EH (cell line): ENCODE measurements at places on chromosomes 1 and 21.

DNA sequence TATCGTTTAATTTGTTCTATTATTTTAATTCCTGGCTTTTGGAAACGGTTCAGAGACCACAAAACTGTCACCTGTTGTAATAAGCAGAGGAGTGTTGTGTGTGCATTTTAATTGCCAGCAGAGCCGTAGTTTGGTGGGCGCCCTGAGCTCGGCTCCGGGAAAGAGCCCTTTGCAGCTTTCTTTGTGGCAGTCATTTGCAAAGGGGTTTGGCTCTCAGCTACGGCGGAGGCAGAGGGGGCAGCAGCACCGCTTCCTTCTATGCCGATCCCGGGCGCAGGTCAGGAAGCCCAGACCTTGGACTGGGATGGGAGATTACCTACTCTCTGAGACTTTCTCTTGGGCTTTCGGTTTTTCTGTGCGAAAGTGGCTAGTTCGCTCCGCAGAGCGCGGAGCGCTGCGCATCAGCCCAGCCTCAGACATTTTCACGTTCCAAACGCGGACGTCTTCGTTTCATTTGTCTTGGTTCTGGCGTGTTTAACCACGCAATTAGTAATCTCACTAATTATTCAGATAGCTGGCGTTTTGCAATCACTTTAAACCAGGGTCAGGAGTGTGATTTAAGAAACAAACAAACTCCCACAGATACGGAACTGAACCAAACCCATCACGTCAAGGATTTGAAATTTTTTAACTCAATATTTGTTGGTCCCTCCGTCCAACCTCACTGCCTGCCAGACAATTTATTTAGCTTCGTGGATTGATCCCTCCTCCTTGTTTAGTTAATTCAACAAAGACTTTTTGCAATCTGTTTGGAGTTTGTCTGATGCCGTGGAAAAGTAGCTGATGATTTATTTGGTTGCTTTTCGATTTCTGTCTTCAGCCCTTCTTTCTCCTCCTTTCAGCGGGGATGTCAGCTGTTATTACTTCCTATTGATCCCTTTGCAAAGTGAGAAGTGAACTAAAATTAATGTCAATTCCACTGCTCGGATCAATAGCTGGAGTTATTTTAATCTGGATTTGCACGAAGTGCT is 3.9 kb downstream of the RNF220 start:
- DNase-seq: peak; percentile 7

DNA sequence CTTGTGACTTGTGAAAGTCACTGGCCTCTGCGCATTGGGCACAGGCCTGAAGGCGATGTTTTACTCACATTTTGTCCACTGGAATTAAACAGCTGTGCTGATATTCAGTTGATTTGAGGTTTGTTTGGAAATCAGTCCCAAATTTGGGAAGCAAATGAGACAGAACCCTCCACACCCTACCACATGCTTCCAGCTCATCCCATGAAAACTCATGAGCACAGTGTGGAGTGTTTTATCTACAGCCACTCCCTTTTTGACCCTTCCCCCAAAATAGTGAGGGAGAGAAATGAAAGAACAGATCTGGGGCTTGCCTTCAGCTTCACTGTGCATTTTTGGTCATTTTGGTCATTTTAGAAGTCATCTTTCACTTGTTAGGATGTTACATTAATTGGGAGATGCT is 101.3 kb downstream of the CAMTA1 start:
- DNase-seq: no peak

- no peak for DNase-seq
Observed at GRCh38 chr1:155623357-155623756, 13.3 kb downstream of the MSTO1 start.

- peak; percentile 25 for DNase-seq
Observed at GRCh38 chr1:244388961-244389360, 62.7 kb downstream of the ADSS2 start.

DNA sequence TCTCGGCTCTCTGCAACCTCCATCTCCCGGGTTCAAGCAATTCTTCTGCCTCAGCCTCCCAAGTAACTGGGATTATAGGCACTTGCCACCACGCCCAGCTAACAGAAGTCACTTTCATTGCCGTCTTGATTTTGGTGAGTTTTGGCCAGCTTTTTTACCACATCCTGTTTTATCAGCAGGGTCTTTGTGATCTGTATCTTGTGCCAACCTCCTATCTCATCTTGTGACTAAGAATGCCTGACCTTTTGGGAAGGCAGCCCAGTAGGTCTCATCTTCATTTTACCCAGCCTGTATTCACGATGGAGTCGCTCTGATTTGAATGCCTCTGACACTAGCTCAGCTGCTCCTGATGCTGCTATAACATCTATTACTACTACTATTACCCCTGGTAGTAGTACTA is 46.8 kb upstream of the BARHL2 start:
- DNase-seq: no peak

DNA sequence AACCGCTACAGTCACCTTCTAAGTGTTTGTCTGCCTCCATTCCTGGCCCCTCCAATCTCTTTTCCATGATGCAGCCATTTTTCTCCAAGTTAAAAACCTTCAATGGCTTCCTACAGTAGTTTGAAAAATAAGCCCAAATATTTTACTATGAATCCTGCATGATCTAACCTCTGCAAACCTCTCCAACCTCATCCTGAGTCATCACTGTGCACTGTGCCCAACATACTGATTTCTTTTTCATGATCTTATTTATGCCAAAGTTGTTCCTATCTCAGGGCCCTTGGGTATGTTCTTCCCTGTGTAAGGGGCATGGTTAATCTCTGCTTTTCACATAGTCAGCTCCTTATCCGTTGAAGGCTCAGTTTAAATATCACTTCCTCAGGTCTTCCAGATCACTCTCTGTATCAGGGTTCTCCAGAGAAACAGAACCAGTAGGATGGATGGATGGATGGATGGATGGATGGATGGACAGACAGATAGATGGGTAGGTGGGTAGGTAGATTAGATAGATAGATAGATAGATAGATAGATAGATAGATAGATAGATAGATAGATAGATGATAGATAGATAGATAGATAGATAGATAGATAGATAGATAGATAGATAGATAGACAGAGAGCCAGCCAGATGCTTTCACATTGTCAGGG is 18.1 kb upstream of the PTPN14 start:
- peak; percentile 71 for DNase-seq

- peak; percentile 35 for DNase-seq
Observed at GRCh38 chr1:45640293-45640692, 16.4 kb upstream of the CCDC17 start.

GRCh38 chr1:10556430-10557005 is 81.8 kb downstream of the PEX14 start:
- DNase-seq: no peak

- no peak for DNase-seq
Observed at GRCh38 chr1:180906511-180906910, 6.2 kb upstream of the KIAA1614 start.

DNA sequence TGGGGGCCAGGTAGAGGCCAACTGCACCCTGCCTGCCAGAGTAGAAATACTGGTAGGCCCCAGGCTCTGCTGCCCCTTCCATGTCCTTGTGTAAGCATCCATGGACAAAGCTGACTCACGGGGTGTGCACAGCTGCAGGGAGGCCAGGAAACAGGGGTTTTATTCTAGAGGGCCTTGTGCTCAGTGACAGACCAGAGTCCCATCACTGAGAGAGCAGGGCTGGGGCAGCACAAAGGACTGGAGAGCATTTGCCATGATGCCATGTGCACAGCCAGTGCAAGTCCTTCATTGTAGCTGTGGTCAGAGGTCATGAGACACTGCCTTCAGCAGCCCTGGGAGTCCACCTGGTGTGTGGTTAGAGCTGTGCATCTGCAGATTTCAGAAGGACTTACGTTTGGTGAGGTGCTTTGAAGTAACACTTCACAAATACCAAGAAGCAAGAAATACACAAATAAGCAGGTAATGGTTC is 8.1 kb downstream of the ARF1 start:
- peak; percentile 27 for DNase-seq

GRCh38 chr1:160863774-160864131 is 1.1 kb upstream of the CD244 start:
- no peak for DNase-seq

- DNase-seq: no peak
Observed at GRCh38 chr1:161350671-161351070, 17.0 kb downstream of the CFAP126 start.

DNA sequence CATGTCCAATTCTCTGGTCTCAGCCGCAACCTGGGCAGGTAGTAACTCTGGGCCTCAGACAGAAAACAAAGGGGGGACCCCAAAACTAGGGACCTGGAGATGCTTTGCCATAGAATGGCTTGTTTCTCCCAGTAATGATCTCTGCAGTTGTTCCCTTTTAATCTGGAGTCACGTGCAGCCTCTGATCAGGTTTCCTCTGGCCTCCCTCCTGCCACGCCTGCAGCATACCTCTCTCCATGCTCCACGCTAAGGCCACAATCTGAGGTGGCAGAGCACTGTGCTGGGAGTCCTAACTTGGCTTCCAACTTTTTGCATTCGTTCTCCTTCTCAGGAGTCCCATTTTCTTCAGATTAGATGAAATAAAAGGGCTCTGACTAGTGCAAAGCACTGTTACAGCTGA is 1.9 kb downstream of the PABPC4 start:
- DNase-seq: peak; percentile 44

DNA sequence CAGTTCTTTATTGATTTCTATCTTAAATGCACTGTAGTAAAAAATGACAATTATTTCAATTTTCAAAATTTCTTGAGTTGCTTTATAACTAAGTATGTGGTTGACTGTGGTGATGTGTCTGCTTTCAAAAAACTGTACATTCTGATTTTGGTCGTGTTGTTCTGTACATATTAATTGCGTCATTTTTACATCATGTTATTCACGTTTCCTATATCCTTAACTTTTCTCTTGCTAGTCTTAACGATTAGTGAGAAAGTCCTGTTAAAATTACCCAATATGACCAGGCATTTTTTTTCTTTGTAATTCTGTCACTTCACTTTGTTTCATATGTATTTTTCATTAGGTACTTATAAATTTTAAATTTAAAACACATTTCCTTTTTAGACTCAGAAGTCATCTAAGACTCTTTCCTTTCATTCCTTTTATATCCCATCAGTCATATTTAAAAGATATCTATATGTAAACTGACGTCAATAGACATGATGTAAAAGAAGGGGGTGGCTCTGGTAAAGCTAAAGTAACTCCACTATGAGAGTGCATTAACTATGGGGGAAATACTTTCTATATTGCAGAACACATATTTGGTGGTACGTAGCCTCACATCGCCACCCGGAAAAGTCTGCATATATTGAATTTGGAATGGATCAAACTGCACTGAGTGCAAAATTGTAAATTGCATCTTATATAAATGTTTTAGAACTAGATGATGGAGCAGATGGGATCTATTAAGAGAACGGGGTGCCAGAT is 1.1 kb upstream of the COA6 start:
- DNase-seq: peak; percentile 2

DNA sequence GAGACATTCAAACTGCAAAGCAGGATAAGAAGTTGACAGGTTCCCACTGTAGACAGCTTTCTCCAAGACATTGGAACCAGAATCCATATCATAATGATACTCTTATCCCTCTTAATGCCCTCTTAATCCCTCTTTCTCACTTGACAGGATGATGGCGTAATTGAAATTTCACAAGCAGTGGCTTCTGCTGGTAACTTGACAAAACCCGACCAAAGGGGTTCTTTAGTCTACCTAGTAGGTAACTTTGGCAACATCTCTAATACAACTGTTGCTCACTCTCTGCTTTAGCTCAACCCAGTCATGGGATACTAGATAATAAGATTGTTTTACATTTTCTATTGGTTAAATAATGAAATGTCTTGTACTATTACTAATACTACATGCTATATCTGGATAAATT is 34.7 kb downstream of the S100A10 start:
- no peak for DNase-seq

GRCh38 chr1:29473161-29473855 is 237.0 kb downstream of the PTPRU start:
- no peak for DNase-seq

GRCh38 chr1:220685879-220686278 is 4.3 kb upstream of the C1orf115 start:
- no peak for DNase-seq

DNA sequence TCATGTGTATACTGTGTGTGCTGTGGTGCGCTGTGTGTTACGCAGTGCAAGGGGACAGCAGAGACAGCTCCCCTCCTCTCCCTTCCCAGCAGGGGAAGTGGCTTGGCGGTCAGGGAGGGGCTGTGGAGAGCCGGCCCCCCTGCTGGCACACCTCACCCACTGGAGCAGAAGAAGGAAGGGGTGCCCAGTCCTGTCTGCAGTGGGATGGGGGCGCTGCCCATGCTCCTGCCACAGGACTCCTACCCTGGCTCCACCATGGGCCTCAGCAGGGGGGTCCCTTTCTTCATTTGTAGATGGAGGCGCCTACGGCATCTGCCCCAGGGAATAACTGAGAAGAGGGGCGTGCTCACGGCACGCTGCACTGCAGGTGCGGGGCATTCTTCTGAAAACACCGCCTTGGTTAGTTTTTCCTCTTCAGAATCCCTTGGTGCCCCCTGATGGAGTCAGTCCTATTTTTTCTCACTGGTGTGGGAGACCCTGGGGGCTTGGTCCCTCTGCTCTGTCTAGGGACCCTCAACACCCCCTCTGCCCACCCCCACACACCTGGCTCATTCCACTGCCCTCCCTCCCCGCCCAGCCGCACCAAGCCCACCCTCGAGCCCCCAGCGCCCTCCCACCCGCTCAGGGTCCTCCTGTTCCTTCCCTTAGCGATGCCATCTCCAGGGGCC is 13.8 kb upstream of the LDLRAP1 start:
- no peak for DNase-seq

- DNase-seq: no peak
Observed at GRCh38 chr1:174008979-174009378, 13.2 kb downstream of the RC3H1 start.

- DNase-seq: no peak
Observed at GRCh38 chr21:15543473-15543872, 186.3 kb upstream of the USP25 start.

DNA sequence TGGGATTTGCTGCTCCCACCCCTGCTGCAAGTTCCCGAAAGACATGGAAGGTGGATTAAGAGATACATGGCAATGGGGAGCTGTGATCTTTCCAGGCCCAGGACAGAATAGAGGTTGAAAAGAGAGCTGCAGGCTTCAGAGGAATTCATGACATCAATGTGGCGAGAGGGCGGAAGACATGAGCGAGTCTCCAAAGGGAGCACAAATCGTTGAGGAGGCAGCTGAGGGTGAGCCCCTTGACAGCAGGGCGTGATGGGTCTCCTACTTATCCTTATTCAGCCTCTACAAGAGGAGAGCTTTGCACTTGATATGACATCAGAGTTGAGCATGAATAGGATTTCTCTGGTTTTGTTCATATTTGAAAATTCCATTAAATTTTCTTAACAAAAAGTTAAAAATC is 45.5 kb upstream of the TACSTD2 start:
- no peak for DNase-seq

DNA sequence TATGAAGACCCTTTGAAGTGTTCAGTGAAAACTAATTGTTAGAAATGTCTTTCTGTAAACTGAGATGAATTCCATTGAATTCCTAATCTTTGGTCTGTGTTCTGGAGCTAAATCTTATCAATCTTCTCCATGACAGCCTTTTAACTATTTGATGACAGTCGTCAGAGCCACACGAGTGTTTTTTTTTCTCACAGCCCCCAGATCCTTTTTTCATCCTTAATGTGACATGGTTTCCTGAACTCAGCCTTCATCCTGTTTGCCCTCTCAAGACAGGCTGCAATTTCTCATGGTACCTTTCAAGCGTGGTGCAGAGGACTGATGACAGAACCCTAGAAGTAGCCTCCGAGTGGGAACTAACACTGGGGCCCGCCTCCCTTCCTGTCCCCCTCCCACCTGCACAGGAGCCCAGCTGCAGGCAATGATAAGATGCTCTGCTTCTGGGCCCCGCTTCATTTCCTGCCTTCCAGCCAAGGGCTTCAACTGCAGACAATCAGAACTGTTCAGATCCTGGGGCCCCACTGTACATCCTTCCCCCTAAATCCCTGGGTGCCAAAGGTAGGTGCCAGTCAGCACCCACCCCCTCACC is 114.6 kb upstream of the VAV3 start:
- no peak for DNase-seq
